RPMI7951 (cell line): ENCODE measurements at places on chromosomes 7 and 10. TPM values are rescaled to one million over a fixed set of nuclear protein-coding genes. Genes with fewer than 3 reads are reported as not detected.

Gene AS3MT
- 1.3 and 1.9 TPM in 2 replicates for total RNA-seq

DNA sequence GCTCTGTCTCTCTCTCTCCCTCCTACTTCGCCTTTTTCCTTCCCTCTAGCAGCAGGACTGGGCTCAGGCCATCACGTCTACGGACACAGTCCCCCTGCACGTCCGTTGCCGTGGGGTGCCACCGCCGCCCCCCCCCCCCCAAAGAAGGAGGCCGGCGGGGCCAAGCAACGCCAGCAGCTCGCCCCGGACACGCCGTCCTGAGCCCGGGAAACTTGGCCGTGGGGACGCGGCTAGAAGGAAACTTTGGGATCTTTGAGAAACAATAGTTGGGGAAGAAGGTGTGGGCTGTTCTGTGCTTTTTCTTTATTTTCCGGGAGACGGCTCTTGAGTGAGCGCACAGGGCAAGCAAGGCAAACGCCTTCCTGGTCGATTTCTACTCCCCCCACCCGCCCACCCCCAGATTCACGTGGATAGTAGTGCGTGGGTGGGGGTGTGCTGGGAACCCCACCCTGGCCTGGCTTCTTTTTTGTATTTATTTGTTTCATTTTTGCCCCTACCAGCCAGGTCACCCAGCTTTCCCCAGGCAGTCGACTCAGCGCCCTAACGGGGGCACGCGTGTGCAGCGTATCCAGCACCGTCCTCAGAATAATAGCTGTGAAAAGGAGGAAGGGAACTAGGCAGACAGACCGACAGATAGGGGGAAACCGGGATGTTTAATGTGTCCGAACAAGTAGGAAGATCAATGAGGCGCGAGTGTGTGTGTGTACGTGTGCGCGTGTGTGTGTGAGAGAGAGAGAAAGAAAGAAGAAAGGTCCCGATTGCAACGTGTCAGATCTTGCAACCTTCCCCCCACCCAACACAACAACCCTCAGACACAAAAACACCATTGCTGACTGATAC lies 1.4 kb downstream of the MXI1 start:
- DNase-seq, result peak; percentile 40

DNA sequence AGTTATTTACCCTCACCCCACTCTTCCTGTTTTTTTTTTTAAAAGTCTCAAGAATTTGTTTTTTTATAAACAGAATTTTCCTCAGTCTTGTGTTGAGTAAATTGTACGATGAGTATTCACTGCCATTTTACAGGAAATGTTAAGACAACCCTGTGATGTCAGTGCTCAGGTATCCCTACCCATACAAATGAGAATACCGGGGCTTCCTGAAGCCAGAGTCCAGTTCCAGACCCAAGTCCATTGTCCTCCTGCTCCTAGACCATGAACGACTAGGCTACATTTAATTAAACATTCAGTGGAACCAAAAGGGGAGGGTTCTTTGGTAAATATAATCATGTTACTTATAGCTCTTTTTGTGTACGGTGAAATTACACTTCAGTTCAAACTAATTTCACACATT lies 79.2 kb downstream of the GNAI1 start:
- DNase-seq, result no peak

- DNase-seq, result no peak
These were observed 20.4 kb downstream of the PWWP2B start for GRCh38 chr10:132417257-132417910.

- DNase-seq, result no peak
These were observed 8.0 kb upstream of the MOGAT3 start for GRCh38 chr7:101208794-101209193.

DNA sequence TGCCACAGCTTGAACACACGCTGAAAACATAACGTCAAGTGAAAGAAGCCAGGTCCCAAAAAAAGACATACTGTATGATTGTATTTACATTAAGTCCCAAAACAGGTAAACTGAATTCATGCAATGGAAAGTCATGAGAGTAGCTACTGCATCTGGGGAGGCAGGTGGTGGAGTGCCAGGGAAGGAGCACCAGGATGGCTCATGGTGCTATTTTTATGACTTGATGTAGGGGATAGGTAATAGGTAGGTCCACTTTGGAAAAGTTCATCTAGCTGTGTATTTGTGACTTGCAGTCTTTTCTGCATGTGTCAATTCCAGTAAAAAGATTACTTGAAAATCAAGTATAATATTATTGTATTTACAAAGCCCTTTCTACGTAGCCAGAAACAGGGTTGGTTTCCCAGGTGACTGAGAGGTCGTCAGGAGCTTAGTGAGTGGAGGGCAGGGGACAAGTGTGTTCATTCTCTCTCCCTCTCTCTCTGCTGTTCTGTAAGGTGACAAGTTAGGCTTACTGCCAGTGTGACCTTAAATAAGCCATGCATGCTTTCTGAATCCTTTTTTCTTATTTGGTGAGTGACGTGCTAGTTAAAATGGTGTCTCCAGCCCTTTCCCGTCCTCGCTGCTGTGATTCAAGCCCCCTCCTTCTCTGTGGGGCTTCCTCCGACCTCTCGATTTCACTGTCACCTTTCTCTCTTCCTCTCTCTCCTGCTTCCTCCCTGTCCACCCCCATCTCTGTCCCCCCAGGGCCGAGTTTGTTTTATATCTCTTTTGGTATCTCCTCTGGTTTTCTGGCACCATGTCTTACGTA lies 9.4 kb upstream of the PRKCQ start:
- DNase-seq, result no peak

- DNase-seq, result no peak
These were observed 504.3 kb upstream of the VSTM2A start for GRCh38 chr7:54037873-54038272.

Gene ZNF239
- 2.2 and 2.4 TPM in 2 replicates for total RNA-seq

Gene YAE1
- 44.8 and 52.7 TPM in 2 replicates for total RNA-seq

- peak; percentile 81 for DNase-seq
These were observed 43.3 kb upstream of the MTURN start for GRCh38 chr7:30091491-30091912.

GRCh38 chr10:78038105-78038504 lies 4.4 kb downstream of the RPS24 start:
- DNase-seq, result no peak

- DNase-seq, result no peak
These were observed 1.0 kb downstream of the TRPV5 start for GRCh38 chr7:142932386-142933091.

DNA sequence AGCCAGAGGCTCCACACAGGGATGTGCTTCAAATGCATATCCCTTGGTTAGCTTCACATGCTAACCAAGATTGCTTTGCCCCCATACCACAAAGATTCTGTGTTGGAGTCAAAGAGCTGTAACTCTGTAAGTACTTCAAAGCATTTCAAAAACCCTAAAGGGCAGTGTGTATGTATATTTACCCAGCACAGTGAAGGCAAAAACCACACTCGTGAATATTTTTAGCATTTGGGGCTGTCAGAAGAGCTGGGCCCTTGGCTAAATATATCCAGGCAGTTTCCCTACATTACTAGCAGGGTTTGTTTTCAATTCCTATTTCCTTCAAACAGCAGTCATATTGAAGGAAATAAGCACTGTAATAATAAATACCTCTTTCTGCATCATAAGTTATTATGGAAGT lies 84.2 kb upstream of the STEAP1B start:
- peak; percentile 79 for DNase-seq

DNA sequence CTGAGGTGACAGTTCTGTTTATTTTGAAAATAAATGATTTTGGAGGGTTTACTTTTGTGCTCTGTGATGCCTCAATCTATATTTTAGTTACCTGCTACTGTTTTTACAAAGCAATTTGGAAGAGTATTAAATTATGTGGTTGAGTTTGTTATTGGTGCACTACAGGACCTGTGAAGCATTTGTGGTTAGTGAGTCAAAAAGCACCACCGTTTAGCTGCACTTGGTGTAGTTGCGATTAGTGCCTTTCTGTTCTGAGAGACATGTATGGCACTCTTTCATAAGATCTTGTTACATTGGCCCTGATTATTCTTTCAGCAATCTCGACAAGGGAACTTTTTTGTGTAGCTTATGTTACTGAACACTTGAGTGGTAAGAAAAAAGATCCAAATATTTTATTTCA lies 132.2 kb downstream of the BBS9 start:
- DNase-seq, result peak; percentile 37

GRCh38 chr10:131843089-131843595 lies 57.7 kb upstream of the PPP2R2D start:
- no peak for DNase-seq

Gene GPR26
- total RNA-seq, result under 0.01 TPM in 2 replicates

DNA sequence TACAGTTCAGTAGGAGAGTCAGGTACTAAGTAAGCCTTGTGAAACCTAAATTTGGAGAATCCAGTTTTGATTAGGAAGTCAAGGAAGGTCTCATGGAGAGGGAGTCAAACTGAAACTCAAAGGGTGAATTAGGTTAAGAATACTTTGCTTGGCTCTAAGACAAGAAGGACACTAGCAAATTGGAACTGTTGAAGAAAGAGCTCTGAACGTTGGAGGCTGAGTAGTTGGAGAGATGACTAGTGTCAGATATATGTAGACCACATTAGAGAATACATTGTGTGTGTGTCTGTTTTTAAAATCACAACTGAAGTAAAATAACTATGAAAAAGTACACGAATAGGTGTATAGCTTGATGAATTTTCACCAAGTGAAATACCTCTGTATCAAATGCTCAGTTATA lies 6.3 kb downstream of the VPS26A start:
- DNase-seq, result no peak
